HepG2 (cell line): ENCODE measurements at places on chromosomes 12 and 14. TPM values are rescaled to one million over a fixed set of nuclear protein-coding genes. Genes with fewer than 3 reads are reported as not detected.

The FOXG1 gene
- not detected in 2 replicates for total RNA-seq

DNA sequence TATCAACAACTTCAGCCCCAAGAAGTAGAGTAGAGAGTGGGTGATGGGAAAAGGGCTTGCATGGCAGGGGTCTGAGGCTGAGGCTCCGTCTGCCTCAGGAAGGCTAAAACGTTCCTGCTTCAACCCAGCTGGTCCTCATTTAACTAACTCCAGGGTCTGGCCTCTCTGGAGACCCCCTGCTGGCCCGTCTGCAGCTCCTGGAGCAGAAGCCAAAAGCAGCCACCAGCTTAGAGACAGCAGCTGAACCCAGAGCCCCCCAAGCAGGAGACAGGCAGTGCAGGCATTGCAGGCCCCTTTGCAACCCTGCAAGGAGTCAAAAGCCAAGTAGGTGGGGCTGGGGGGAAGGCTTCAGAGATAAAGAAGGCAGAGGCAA is 25.1 kb upstream of the LTBP2 start:
- DNase-seq, result no peak

DNA sequence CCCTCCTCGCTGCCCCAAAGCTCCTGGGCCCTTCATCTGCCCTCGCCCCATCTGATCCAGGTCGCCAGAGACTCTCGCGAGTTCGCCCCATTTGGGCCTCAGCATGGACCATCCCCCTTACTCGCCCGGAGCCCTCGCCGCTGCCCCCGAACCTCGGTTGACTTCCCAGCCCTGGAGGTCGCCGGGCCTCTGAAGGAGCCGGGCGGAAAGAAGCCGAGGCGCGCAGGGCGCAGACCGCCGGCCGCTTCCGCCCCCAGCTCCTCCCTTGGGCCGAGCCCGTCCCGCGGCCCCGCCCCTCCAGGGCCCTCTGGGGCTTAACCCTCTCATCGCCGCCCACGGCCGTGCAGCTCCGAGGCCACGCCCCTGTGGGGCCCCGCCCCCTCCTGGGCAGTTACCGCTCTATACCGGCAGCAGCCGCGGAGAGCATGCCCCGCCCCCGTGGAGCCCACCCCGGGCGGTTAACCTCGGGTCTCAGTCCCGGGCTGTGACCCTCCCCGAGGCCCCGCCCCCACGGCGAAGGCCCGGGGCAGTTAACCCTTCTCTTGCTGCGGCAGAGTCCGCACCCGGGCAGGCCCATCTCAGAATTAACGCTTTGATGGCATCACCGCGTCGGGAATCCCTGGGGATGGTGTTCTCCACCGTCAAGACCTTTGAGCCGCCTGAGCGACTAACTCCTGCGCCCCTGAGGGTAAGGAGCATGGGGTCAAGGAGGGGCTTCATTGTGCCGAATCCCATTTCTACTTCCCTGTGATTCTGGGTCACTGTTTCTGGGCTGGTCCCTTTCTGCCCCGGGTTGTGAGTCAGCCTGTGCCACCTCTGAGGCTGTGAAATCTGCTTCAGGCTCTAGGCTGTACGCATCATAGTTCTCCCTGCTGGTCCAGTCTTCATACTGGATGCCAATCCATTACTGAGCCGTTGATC is at the start of gene SPSB2:
TSS of gene SPSB2 (minus strand) at position 210 of the 921 bp plus-strand sequence. CDS start 402 bp downstream, outside the sequence.
- DNase-seq, result peak; percentile 94

DNA sequence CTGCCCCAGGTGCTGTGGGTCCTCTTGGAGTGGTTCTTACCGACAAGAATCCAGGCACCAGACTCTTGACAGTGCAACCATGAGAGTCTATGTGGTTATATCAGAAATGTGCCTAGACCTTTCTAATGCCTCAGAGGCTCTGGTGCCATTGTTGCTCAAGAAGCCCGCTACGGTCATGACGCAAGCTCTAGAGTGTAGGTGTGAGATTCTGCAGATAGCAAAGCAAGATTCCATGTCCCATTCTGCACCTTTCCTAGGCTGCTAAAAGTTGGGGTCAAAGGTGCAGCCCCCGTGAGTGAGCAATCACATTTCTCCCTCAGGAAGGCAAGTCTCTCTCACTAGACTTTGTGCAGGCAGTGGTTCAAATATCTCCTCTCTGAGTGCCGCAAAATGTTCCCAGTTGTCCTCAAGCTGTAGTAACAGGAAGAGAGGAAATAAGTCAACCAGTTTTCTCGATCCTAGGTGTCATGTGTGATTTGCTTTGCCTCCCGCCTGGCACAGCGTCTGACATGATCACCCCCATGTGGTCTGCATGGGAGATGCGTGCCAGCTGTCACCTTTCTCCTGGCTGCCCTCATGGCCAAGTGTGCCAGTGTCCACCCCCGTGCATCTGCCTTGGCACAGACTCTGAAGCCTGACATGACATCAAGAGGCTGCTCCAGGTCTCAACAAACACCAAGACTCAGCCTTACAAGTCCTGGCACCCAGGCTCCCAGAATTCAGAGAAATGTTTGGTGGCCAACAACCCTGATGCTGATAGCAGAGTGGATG is 122.5 kb upstream of the COCH start:
- no peak for DNase-seq

The CLMN gene
- 15.1 and 16.2 TPM in 2 replicates for total RNA-seq

The TM7SF3 gene
- total RNA-seq, result 94.4 and 116 TPM in 2 replicates

The PACS2 gene
- 14.6 and 23.6 TPM in 2 replicates for total RNA-seq

The GLS2 gene
- total RNA-seq, result 12.2 and 14.0 TPM in 2 replicates

The SDS gene
- not detected in 2 replicates for total RNA-seq

- no peak for DNase-seq
These were observed 17.2 kb downstream of the KLC1 start for GRCh38 chr14:103646189-103646588.

DNA sequence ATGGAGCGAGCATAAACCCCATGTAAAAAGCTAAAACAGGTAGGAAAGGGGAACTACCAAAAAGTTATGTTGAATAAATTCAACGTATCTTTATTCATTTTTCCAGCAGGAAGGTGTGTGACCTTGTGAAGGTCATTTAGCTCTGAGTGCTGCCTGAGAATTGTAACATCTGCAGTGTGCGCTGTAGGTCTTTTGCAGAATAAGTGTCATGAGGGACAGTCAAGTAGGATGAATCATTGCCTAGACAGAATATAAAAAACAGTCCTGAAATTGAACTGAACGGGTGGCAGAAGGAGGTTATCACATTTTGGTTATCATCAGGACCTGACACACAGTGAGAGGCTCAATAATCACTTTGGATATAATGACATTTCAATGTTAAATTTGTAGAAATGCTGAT is 334.8 kb upstream of the NOVA1 start:
- no peak for DNase-seq

DNA sequence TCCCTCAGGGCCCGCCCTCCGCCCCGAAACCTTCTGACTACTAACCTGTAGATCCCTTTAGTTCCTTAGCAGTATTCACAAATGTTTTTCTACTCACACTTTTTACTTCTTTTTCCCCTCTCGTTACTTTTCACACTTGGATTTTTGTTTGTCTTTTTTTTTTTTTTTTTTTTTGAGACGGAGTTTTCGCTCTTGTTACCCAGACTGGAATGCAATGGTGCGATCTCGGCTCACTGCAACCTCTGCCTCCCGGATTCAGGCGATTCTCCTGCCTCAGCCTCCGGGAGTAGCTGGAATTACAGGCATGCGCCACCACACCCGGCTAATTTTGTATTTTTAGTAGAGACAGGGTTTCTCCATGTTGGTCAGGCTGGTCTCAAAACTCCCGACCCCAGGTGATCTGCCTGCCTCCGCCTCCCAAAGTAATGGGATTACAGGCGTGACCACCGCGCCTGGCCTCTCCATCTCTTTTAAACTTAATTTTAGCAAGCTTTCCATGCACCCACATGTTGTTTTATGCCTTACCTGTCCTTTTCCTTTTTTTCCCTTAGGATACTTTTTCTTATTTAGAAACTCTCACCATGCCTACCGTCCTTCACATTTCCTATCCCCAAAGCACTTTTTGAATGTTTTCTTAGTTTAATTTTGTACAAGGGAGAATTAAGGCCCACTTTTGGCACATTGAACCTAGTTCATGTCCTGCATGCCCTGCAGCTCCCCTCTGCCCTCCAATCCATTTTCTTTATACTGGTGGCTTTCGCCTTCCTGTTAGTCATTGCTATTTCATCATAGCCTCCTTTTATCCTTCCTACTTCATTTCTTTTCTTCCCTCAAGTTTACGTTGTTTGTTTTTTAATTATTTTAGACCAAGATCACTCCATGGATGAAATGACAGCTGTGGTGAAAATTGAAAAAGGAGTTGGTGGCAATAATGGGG is 1.1 kb downstream of the SP1 start:
- DNase-seq, result no peak

GRCh38 chr14:55430024-55430690 is 10.3 kb downstream of the TBPL2 start:
- DNase-seq, result peak; percentile 64

- DNase-seq, result no peak
These were observed 54.6 kb upstream of the STON2 start for GRCh38 chr14:81454572-81455218.

The SERPINA5 gene
- 237 and 498 TPM in 2 replicates for total RNA-seq

DNA sequence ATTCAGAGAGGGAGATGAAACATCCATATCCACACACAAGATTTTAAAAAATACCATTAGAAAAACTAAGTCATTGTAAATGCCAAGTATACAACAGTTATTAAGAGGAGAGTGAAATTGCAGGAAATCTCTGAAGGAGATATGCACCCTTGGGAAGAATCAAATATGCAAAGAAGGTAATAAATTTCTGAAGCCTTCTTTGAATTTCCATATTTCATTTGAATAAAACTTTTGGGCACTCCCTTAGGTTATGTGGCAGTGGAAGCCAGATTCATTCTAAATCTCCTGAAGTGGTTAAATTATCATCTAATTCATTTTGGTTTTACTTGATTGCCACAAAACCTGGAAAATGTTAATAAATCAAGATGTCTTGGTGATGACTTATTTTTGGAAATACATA is 138.9 kb upstream of the CLEC14A start:
- no peak for DNase-seq

GRCh38 chr12:67877727-67878126 is 111.5 kb upstream of the IFNG-AS1 start:
- DNase-seq, result no peak

DNA sequence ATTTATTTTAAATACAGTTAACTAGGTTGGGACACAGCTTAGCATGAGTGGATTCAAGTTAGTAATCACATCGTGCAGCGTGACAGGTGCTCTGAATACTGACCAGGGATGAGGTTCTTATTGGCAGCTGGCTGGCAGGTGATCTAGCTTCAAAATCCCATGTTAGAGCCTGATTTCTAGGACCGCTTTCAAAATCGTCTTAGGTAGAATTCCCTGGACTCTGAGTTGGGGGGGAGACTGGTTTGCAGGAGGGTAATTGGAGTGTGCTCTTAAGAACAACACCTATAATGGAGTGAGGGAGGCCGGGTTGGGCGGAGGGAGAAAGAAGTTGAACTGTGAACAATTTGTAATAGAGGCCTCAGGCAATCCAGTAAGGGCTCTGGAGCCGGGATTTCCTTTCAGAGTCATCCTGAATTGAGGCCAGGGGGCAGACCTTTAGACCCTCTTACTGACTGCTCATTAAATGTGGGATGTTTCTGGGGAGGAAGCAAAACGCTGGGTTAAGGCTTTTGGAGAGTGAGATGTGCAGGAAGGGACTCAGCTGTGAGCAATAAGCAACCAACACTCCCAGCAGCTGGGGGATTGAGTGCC is 874 bp upstream of the YARS2 start:
- no peak for DNase-seq

The PTCSC3 gene
- total RNA-seq, result not detected in 2 replicates

DNA sequence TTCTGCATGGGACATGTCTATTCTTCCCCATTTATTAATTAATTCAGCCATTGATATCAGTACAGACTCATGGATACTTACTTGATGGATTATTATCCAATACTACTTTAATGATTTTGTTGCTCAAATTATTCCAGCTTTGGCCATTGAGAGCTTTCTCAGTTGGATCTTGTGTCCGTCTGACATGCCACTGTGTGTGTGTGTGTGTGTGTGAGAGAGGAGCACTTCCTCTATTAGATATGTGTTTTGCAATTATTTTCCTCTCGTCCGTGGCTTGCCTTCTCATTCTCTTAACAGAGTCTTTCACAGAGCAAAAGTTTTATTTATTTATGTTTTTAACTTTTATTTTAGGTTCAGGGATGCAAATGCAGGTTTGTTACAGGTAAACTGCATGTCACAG is 194.2 kb downstream of the ADGRD1 start:
- no peak for DNase-seq

The TPH2 gene
- total RNA-seq, result not detected in 2 replicates

The KRT81 gene
- not detected in 2 replicates for total RNA-seq

The TAS2R31 gene
- total RNA-seq, result 1.0 and 6.5 TPM in 2 replicates

- DNase-seq, result no peak
These were observed 413.7 kb downstream of the PCNX1 start for GRCh38 chr14:71320734-71321573.

The BCL2L2 gene
- 26.6 and 28.1 TPM in 2 replicates for total RNA-seq

DNA sequence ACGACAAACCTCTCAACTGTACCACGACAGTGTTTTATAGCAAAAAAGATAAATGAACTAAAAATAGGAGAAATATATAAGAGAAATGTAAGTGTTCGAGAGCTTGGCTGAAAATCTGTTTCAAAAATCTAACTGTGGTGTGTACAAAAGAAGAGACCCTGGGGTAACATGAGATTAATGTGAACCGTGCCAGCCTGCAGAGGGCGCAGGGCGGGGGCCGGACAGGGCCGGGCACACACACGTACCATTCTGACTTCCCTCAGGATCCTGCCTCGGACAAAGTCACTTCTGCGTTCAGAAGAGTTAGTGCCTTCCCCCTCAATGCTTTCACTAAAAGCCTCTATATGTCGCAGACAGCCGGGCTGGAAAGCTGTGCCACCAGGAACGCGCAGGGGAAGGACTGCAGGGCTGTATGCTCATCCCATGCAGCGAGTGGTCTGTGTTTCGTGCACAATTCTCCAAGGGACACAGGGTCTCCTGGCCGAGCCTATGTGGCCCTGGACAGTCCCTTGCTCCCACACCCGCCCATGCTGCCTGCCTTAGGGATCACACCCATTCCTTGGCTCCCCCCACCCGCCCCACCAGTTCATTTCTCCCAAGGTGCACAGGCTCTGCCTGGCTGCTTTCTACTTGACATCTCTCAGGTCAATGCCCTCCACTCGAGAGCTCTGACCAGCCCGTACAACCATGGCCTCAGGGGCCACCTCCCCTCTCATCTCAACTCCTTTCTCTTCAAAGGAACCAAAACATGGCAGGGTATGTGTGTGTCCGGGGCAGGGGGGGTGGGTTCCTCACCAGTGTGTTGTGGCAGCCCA is 8.5 kb downstream of the CDCA4 start:
- no peak for DNase-seq

DNA sequence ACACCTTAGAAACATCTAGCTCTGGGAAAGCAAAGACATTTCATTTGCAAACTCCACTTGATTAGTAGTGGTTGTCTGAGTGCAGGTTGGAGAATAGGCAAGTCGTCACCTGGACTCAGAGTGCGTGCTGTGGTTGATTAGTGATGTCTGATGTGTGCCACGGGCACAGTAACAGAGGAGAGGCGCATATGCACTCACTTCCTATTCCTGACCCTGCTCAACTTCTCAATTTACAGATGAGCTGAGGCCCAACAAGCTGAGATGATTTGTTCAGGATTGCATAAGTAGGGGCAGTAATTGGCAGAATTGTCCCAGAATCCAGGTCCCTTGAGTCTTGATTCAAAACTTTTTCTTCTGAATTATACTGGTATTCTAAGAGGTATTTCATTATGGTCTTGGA is 44.9 kb downstream of the ADCK1 start:
- DNase-seq, result no peak
